ENCODE measurements at places on chromosomes 4 and X. TPM values are rescaled to one million over a fixed set of nuclear protein-coding genes. Genes with fewer than 3 reads are reported as not detected.

- H3K4me1 ChIP-seq = no peaks in the 10 kb centered on the region
- no peak overlapping the region for H3K4me3 ChIP-seq
- no peak for DNase-seq
- H3K27me3 ChIP-seq = no peaks in the 10 kb centered on the region
Observed at GRCh38 chr4:1896658-1896991, 25.4 kb downstream of the NSD2 start.

- H3K4me1 ChIP-seq = no peaks in the 10 kb centered on the region
- peaks cover 27% of the 10 kb centered on the region for H3K27me3 ChIP-seq
- H3K36me3 ChIP-seq = no peaks in the 10 kb centered on the region
- H3K27ac ChIP-seq = no peak overlapping the region
Observed at GRCh38 chrX:65821721-65822496, 154.5 kb downstream of the MSN start.

CXCL13 gene
- total RNA-seq = not detected

SH2D1A gene
- total RNA-seq = 0.40 TPM

ABLIM2 gene
- 24.8 TPM for total RNA-seq

SLC34A2 gene
- not detected for total RNA-seq

NWD2 gene
- not detected for total RNA-seq

DNA sequence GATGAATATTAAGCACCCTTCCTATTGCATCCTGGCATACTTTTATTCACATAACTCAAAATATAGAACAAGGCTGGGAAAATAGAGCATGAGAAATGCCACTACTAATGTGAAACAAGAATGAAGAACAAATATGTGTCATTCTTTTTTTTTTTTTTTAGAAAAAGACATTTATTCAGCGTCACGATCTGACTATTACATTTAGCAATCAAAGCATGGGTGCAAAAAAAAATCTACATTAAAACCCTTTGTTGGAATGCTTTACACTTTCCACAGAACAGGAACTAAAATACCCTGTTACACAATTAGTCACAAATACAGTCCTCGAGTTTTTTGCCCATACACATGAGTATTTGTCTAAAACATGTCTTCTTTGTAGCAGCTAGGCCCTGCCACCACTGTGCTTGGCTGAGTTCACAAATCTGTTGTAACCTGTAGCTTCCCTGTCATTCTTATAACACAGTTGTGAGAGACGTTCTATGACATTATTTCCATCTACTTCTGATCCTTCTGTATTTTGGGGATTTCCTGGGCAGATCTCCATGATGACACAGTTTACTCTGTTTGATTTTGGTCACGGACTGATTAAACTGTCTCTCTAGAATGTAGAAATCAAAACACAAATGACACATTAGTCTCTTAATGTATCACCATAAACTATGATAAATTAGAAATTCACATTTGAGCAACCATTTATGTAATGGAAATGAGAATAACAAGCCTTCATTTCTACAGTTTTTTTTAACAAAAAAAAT is 9.4 kb upstream of the TET2 start:
- H3K27me3 ChIP-seq = no peaks in the 10 kb centered on the region
- H3K4me1 ChIP-seq = no peaks in the 10 kb centered on the region
- no peak overlapping the region for H3K4me3 ChIP-seq
- DNase-seq = no peak

GRCh38 chrX:106286053-106286650 is 118.0 kb downstream of the PWWP3B start:
- H3K27ac ChIP-seq = no peak overlapping the region
- no peak for DNase-seq
- no peak overlapping the region for H3K4me3 ChIP-seq

- H3K27ac ChIP-seq = peak overlapping the region; percentile 50
- H3K36me3 ChIP-seq = no peaks in the 10 kb centered on the region
- no peak overlapping the region for H3K4me3 ChIP-seq
- no peaks in the 10 kb centered on the region for H3K27me3 ChIP-seq
Observed at GRCh38 chr4:87949961-87950360, 25.6 kb upstream of the SPP1 start.

- no peak overlapping the region for H3K4me3 ChIP-seq
- H3K27ac ChIP-seq = no peak overlapping the region
- H3K36me3 ChIP-seq = no peaks in the 10 kb centered on the region
- no peaks in the 10 kb centered on the region for H3K27me3 ChIP-seq
- no peaks in the 10 kb centered on the region for H3K4me1 ChIP-seq
Observed at GRCh38 chr4:99102634-99103033, 14.0 kb upstream of the ADH5 start.

PLCXD1 gene
- total RNA-seq = 5.5 TPM

XIAP gene
- total RNA-seq = 49.7 TPM

UGT2A3 gene
- 0.11 TPM for total RNA-seq

TSPAN6 gene
- total RNA-seq = 70.4 TPM

DNA sequence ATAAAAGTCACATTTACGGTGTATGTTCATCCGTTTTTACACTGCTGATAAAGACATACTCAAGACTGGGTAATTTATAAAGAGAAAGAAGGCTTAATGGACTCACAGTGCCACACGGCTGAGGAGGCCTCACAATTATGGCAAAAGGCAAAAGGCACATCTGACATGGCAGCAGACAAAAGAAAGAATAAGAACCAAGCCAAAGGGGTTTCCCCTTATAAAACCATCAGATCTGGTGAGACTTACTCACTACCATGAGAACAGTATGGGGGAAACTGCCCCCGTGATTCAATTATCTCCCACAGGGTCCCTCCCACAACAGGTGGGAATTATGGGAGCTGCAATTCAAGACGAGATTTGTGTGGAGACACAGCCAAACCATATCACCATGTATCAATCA is 7.3 kb upstream of the GUCY1B1 start:
- no peaks in the 10 kb centered on the region for H3K36me3 ChIP-seq
- H3K4me3 ChIP-seq = no peak overlapping the region
- no peaks in the 10 kb centered on the region for H3K4me1 ChIP-seq
- no peaks in the 10 kb centered on the region for H3K27me3 ChIP-seq
- no peak for DNase-seq

DNA sequence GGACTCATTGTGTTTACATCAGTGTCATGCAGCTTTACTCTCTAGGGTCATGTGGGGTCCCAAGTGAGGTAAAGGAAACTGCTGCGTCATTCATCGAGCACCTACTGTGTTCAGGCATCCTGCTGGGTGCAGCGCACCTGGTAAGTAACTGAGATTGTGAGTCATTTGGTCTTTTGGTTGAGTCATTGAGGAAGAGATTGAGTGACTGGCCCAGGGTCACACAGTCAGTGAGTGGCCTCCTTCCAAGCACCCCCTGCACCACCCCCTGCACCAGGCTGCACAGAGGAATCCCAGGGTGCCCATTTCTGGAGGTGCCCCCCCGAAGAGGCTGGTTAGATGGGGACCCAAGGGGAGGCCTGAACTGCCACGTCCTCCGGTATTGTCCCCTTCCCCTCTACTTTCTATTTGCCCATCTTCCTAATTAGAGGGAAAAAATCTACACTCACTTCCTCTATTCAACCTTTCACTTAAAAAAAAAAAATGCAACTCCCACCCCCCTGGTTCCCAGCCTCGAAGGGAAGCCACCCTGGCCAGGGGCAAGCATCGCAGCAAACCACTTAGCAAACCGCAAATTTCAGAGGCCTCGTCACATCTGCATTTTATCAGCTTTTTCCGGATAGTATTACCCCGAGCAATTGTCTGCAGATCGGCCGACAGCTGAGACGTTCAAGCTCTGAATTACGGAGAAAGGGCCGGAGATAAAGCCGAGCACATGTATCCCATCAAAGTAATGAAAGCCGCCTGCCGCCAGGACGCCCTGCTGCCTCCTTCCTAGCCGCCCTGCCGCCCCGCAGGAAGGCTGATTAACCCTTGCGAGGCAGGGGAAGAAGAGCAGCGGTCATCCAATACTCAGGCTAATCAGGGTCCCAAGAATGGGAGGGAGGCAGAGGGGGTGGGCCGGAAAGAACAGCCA is 96.3 kb upstream of the MSX1 start:
- DNase-seq = no peak
- H3K4me3 ChIP-seq = no peak overlapping the region
- H3K27ac ChIP-seq = no peak overlapping the region
- no peaks in the 10 kb centered on the region for H3K4me1 ChIP-seq

DNA sequence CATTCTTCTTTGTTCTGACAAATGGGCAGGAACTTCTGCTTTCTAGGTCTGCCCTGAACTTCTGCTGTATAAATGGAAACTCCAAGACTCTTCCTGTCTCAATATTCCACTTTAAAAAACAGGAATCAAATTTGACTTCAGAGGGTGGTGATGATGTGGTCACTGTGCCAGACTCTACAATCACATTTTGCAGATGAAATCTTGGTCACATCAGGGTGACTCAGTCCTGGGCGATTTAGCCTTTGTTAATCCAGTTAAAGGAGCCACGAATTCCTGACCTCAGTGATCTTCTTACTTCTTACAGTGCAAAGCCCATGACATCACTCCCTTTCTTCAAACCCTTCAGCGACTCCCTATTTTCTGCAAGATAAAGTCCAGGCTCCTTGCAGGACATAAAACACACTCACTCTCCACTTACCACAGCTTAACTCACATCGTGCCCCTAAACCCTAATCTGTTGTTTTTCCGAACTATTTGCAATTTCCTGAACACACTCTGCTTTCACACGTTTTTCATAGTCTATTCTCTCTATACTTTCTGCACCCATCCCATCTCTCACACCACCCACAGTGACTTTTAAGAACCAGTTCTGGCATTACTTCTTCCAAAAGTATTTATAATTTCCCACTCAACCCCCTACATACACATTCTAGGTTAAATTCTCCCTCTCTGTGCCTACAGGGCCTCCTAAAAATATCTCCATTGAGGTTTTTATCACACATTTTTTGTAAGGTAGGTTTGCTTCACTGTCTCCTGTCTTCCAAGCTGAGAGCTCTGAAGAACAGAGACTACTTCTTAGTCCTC is 11.1 kb downstream of the GASK1B start:
- H3K36me3 ChIP-seq = no peaks in the 10 kb centered on the region
- peaks cover 70% of the 10 kb centered on the region for H3K4me1 ChIP-seq
- DNase-seq = peak; percentile 78
- H3K27me3 ChIP-seq = no peaks in the 10 kb centered on the region
- peak overlapping the region; percentile 81 for H3K4me3 ChIP-seq
- peak overlapping the region; percentile 84 for H3K27ac ChIP-seq

PAGE4 gene
- total RNA-seq = not detected

DNA sequence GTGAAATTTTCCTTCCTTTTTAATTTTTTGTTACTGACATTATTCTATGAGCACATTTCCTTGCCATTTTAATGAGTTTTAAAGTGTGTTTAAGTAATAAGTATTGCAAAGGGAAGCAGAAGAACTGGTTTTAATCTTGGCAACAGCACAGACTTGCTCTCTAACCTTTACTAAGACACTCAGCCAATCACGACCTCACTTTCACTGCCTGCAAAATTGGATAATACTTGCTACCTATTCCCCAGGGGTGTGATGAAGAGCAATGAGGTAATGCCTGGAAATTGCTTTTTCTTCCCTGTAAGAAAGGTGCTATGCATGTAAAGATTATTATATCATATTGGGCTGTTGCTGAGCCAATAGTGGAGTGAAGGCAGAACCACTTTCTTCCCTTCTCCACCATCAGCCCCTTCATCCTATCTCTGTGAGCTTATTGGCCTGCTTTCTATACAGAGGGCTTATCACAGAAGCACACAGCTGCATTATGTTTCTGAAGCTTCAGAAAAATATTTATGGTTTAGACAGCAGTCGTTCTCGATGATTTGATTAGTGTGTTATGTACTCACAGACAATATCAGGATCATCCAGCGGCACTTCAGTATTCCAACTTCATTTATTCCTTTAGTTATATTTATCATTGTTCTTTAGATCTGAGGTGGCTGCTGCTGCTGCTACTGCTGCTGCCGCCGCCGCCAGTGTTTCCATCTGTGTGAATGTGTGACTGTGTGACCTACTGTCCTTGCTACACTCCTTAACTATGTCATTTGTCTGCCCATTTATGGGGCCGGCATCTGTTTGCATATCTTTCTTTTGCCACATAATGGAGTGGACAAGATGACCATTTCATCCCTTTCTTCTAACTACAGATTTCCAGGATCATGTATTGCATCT is 255.1 kb downstream of the C4orf33 start:
- H3K4me3 ChIP-seq = no peak overlapping the region
- no peaks in the 10 kb centered on the region for H3K36me3 ChIP-seq
- no peak overlapping the region for H3K27ac ChIP-seq
- no peaks in the 10 kb centered on the region for H3K27me3 ChIP-seq
- no peaks in the 10 kb centered on the region for H3K4me1 ChIP-seq

- no peaks in the 10 kb centered on the region for H3K27me3 ChIP-seq
- no peaks in the 10 kb centered on the region for H3K4me1 ChIP-seq
- no peak for DNase-seq
Observed at GRCh38 chrX:15206306-15206705, 63.6 kb downstream of the ASB9 start.

DNA sequence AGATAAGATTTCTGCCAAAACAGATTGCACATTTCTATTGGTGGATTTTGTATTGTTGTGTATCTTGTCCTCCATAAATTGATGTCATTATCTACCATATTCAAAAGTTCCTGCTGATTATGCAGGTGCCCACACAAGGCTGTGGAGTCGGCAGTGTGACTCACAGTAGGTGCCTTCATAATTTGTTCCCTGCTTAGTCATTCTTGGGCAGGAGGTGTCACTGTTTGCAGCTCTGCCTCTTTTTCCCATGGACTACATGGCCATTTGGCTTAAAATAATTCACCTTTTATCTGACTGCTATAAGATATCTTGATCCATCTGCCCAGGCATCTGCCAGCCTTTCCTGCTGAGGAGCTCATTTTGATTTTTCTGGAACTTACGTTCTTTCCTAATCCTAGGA is 33.6 kb upstream of the ENPEP start:
- H3K4me1 ChIP-seq = no peaks in the 10 kb centered on the region
- no peaks in the 10 kb centered on the region for H3K36me3 ChIP-seq
- DNase-seq = no peak
- H3K27ac ChIP-seq = no peak overlapping the region
- H3K4me3 ChIP-seq = no peak overlapping the region

GRCh38 chr4:122861172-122861943 is 34.7 kb downstream of the FGF2 start:
- DNase-seq = no peak
- no peaks in the 10 kb centered on the region for H3K36me3 ChIP-seq
- H3K27me3 ChIP-seq = no peaks in the 10 kb centered on the region
- no peak overlapping the region for H3K4me3 ChIP-seq
